NCI-H460 (cell line): ENCODE measurements at places on chromosomes 6 and 20.

DNA sequence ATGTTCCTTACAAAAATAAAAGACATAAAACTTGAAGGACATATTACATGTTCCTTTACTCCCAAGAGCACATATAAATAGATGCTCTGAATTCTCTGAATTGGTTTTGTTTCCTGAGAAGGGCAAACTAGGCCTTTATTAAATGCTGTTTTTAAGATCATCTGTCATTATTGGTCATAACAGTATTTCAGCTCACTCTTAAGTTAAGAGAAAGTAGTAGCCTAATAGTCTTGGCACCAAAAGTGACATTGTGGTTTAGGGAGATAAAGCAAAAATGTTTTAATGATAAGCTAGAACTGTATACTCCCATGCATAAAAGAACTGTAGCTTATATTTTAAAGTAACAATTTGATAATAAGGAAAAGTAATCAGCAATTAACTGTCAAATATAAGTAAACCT is 361.1 kb upstream of the PTCHD4 start:
- no peak for DNase-seq

DNA sequence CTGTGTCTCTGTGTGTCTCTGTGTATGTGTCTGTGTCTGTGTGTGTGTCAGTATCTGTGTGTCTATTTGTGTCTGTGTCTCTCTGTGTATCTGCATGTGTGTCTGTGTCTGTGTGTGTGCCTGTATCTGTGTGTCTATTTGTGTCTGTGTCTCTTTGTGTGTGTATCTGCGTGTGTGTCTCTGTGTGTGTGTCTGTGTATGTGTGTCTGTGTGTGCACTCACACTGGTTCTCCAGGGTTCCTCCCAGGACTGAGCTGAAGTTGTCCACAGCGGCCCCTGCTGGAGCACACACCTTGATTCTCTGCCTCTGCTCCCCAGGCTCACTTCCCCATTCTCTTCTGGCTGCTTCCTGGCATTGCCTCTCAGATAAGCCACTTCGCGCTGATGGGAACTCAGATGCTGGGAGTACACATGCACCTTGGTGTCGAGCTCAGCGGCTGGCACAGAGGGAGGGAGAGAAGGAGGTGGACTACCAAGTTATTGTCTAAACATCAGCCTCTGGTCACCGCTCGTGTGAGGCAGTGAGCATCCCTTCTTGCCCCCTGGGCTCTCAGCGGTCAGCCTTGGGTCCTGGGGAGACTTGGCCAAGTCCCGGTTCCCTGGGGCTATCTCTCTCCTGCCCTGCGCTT is 104.9 kb upstream of the NXT1 start:
- peak; percentile 57 for DNase-seq

GRCh38 chr6:144588697-144589325 is 303.7 kb downstream of the UTRN start:
- no peak for DNase-seq

DNA sequence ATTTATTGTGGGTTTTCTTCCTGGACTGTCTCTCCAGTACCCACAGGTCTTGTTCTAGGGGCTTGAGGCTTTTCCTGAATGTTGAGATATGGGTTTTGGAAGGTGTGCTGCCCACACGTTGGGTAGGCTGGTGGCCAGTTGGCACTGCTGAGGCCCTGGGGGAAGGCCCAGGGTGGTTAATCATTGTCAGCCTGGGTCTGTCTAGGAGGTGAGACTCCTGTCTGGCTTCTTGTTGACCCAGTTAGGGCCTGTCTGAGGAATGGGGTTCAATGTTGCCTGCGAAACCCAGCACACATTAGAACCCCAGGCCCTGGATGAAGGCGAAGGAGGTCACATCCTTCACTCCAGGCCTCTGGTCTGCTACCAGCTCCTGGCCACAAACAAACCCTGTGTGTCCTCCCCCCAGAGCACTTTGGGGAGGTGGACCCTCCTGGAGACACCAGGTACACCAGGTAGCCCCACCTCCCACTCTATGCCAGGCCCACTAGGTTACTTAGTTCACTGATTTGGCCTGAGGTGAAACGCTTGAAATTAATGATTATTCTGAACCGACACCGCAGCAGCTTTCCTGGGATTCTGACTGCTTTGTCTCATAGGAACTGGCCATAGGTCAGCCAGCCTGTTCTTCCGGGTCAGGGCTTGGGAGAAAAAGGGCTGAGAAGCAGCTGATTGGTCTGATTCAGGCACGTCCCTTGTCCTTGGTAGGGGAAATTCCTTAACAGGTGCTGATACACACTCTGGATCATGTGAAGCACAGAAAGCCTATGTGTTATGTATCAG is 15.2 kb downstream of the DNMT3B start:
- DNase-seq: no peak

- no peak for DNase-seq
These were observed 70.1 kb downstream of the CDC5L start for GRCh38 chr6:44457596-44457995.

DNA sequence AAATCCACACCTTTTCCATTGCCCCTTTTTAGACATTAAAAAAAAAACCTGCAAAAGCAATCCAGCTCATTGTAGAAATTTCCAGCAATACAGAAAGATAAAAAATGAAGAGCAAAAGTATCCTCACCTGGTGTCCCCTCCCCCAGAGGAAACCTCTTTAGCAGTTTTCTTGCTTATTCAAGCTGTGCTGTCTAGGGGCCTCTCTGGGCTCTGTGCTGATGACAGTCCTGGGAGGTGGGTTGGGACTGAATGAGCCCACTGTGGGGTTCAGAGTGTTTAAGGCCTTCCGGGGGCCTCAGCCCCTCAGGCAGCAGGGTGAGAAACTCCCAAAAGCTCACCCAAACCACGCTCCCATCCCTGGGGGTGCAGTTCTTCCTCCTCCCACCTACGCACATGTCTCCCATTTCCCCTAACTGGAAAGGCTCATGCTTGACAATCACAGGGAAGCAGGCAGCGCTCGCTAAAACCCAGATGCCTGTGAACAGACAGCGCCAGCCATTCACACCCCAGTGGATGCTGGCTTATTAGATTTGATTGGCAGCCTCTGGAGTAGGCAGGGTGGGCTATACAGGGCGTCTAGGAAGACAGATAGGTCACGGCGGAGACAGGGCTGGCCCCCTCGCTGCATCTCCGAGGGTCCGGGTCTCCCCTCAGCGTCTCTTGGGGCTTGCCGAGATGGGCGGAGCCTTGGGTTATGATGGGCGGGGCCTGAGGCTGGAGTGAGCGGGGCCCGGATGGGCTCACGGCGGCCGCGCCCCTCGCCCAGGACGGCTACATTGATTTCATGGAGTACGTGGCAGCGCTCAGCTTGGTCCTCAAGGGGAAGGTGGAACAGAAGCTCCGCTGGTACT is 4.6 kb downstream of the GUCA1A start:
- DNase-seq: no peak

DNA sequence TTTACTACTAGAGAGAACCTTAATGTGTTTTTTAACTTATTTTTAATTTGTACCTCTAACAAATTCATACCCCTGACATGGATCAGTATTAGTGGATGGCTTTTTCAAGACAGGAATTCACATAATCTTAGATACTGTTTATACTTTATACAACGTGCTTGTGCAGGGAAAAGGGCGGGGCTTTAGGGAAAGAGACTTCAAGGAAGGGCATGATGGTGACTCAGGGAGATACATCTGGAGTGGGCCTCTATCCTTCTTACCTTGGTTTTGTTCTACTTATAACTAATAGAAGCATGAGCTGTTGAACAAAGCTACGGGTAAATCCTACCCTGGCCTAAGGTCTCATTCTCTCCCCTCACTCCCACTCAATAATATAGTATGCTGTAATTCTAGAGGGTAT is 160.8 kb downstream of the C6orf58 start:
- DNase-seq: no peak

DNA sequence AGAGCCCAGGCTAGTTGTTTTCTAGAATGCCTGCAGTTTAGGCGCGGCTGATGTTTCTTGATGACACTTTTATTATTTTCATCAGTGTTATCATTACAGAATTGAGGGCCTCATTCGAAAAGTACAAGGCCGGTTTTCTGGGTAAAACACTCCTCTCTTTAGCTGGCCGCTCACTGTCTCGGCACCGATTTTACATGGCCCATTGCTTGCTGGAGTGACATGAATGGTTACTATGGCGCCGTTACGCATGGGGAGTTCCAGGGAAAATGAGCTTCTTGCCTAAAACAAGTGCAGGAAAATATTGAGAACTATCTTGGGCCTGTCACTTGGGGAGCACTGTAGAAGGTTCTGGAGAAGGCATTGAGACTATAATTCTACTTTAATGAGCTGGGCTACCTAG is 317.8 kb downstream of the CDH4 start:
- DNase-seq: no peak

GRCh38 chr6:96898241-96898851 is 655 bp upstream of the NDUFAF4 start:
- DNase-seq: peak; percentile 28

DNA sequence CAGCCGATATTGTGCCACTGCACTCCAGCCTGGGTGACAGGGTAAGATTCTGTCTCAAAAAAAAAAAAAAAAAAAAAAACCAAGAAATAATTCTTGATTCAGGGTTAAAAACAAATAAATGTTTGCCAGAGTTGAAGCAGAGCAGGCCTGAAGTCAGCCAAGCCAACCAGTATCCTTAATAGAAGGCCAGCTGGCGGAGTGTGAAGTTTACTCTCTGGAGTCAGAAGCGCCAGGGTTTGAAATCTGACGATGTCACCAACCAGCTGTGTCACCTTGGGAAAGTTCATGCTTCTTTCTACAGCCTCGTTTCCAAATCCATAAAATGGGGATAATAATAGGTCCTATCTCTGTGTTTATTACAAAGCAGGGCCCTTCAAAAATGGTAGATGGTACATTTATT is 73.0 kb upstream of the ENPP5 start:
- no peak for DNase-seq

- no peak for DNase-seq
These were observed 7.1 kb downstream of the MRPS10 start for GRCh38 chr6:42210551-42210950.

DNA sequence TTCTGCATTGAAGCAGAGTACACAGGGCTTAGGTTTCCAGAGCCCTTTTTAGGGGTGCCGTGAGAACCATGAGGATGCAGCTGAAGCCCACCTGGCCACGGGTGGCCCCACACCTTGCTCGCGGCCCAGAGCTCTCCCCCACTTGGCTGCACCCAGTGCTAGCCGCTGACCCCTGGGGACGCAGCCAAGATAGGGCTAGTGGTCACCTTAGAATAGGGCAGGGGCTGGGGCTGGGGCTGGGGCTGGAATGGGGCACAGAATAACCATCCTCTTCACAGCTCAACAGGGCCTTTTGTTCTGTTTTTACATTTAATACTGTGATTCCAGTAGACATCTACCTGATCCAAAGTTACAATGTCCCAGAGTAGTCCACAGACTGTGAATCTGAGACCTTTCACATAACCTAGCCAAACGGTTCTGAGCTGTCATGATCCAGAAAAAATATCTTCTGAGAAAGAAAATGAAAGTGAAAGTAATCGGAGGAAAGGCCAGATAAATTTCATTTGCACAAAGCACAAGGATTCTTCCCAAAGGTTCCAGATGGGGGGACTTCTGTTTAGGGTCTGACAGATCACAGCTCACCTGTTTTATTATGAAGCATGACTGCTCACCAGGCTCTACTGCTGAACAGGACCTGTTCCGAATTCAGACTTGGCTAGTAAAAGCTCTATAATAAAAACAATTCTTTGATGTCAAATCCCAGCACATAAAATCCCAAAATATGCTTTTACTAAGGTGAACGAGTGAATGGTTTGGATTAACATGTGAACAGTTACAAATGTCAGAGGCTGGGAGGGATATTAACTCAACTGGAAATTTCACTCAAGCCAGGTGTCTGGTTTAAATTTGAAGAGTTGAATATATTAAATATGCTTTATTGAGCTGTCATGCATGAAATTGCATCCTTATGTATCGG is 401.9 kb downstream of the THBS2 start:
- no peak for DNase-seq

DNA sequence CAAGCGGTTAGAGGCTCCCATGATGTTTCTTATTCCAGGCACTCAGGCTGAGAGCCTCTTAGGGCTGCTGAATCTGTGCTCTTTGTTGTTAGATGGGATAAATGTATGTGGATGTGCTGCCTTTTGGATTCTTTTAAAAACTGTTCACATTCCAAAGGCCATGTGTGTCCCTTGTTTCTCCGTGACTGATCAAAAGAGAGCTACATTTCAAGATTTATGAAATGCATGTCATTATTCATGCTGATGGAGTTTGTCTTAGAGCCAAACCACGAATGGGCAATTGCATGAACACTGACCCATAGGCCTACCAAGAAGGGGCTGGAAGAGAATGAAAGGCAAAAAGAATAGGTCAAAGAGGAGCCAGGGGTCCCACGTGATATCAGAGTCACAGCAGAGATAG is 104.9 kb upstream of the TSHZ2 start:
- DNase-seq: no peak

GRCh38 chr6:15255481-15255880 is 9.6 kb downstream of the JARID2 start:
- no peak for DNase-seq

- no peak for DNase-seq
These were observed 110.5 kb downstream of the ZFP64 start for GRCh38 chr20:52081066-52081465.

GRCh38 chr6:68967549-68968300 is 332.6 kb downstream of the ADGRB3 start:
- DNase-seq: peak; percentile 51

DNA sequence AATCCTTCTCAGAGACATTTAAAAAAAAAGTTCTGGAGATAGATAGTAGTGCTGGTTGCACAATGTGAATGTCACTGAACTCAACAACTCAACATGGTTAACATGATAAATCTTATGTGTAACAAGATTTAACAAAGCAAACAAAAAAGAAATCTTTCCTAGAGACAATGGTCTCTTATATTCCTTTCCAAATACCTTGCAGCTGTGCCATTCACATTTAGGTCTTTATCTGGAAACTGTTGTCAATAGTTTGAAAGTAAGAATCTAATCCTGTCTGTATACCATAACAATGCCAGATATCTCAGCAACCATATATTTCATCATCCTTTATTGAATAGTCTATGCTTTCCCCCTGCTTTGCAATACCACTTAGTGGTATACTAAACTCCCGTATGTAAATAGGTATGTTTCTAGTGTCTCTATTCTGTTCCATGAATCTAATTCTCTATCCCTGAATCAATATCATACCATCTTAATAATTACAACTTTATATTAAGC is 2.1 kb downstream of the SERAC1 start:
- no peak for DNase-seq

- DNase-seq: no peak
These were observed 54.7 kb downstream of the TRAF3IP2 start for GRCh38 chr6:111550953-111551352.

- peak; percentile 35 for DNase-seq
These were observed at the start of gene HRH3 for GRCh38 chr20:62219992-62220665. HRH3 (minus strand) TSS chr20:62220278; CDS start chr20:62219970, 308 bp downstream.

DNA sequence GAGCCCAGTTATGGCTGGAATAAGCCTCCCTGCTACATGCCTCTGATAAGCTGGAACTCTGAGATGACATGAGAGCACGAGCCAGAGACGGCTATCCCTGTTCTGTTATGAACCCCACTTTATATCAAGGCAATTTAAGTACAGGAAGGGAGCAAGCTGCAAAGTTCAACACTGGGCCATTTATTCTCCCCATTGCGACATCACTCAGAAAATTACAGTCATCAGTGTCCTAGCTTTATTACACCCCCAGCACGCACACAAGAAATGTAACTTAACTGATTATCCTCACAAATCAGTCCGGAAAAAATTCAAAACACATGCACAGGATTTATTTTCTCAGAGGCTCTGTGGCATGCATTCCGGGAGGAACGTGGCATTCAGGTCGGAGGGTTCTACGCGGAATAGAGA is 125.3 kb upstream of the SLC2A12 start:
- DNase-seq: no peak
